Activated T-cell treated with anti-CD3 and anti-CD28 coated beads, Interleukin-2, amount 50 U/mL, for 72 hours (primary cell): ENCODE measurements at places on chromosomes 4 and X. TPM values are rescaled to one million over a fixed set of nuclear protein-coding genes. Genes with fewer than 3 reads are reported as not detected.

PDZD4 gene
- 0.82 TPM for total RNA-seq

MAGEA2B gene
- total RNA-seq, result not detected

ATP2B3 gene
- not detected for total RNA-seq

GRCh38 chrX:45428831-45429230 is 228.2 kb upstream of the DIPK2B start:
- no peak for DNase-seq

DNA sequence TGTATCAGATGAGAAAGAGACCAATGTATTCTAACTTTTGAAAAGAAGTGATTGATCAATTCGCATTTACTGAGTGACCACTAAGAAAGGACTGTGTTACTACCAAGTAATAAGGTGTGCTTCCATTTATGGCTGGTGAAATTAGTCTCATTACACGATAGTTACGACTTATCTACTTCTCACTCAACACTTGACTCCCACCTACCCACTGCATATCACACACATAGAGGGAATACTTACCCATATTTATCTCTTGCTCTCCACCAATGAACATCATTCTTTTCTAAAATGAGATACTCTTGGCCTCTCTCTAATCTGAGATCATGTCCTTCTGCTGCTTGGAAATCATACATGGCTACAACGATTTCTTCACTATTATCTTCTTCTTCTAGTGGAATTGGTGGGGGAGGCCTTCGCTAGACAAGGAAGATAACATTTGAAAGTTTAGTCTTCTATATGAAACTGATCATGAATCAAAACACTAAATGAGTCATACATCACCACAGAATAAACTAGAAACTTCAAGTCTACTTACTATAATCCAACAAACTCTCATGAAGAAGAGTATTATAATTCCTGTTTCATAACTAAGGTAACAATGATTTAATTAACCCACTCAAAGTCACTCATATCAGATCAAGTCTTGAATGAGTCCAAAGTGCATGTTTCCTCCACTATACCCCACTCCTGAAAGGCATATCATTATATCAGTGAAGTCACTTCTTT is 33.7 kb upstream of the TXK start:
- peak; percentile 8 for DNase-seq

DNA sequence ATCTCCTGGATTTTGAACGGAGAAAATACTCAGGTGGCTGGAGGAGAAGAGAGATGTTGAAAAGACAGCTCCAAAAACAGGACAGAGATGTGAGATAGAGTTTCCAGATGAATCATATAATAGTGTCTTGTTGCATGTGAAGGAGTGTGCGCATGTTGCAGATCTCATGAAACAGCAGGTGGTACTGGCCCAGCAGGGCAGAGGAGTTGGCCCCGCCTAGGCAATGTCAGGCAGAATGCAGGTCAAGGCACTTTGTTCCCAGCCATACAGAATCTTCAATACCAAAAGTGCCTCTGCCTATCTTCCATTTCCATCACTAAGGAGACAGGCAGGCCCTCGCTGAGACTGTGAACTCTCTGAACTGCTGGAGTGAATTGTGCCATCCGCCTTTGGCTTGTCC is 63.9 kb upstream of the FAT1 start:
- DNase-seq, result no peak

DNA sequence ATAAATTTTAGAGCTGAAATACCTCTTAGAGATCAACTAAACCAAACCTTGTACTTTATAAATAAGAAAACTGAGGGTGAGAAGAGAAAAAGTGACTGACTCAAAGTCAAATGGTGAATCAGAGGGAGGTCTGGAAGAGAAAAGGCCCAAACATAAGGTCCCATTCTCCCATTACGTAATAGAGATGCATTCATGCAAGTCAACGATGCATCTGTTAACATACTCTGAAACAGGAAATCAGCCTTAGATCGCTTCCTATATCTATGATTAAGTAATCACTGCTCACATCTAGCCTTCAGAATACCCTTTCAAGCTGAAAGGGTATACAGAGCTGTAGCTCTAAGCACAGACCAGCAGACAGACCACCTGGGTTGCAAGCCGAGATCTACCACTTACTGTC is 6.5 kb downstream of the RNF150 start:
- no peak for DNase-seq

- DNase-seq, result no peak
These were observed 75.6 kb downstream of the FHIP1A start for GRCh38 chr4:151484396-151485102.
